ENCODE measurements at places on chromosomes 1 and 21.

DNA sequence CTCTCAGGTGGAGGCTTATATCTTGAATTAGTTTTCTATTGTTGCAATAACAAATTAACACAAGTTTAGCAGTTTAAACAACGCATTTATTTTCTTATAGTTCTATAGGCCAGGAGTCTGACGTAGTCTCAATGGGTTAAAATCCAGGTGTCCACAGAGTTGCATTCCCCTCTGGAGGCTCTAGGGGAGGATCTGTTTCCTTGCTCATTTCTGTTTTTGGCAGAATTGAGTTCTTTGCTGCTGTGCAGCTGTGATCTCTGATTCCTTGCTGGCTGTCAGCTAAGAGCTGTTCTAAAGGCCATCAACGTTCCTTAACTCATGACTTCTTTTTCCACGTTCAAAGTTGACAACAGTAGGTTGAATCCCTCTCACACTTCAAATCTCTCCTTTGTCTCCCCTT lies 31.8 kb downstream of the S100A10 start:
- no peak for DNase-seq

GRCh38 chr1:184597650-184598357 lies 156.9 kb downstream of the EDEM3 start:
- DNase-seq, result no peak

- DNase-seq, result no peak
These were observed 945 bp downstream of the WDR3 start for GRCh38 chr1:117930484-117930883.

DNA sequence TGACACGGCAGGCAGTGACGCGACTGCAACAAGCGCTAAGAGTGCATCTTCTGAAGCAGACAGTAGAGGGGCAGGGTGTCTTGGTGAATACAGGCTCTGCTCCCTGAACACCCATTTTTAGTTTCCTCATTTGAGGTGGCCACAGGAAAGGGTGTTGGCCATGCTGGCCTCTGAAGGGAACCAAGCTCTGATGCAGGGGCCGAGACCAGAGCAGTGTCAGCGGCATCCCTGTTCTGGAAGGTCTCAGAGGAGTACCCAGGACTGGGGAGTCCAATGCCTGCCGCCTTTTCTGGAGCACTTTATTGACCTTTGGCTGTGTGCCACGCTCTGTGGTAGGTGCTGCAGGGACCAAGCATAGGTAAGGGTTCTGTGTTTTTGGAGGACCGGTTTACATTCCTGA lies 100.4 kb downstream of the KCNJ6 start:
- DNase-seq, result no peak
